ENCODE measurements at places on chromosomes 13 and 19. TPM values are rescaled to one million over a fixed set of nuclear protein-coding genes. Genes with fewer than 3 reads are reported as not detected.

ZNF524 gene
- total RNA-seq = 24.9 TPM

ZNF677 gene
- total RNA-seq = 6.8 TPM

OR10H4 gene
- total RNA-seq = not detected

FGF21 gene
- total RNA-seq = not detected

LMTK3 gene
- 2.8 TPM for total RNA-seq

ETV2 gene
- 0.23 TPM for total RNA-seq

ICAM1 gene
- total RNA-seq = 17.3 TPM

FGF22 gene
- total RNA-seq = not detected

ADPRHL1 gene
- total RNA-seq = 0.70 TPM

VSTM1 gene
- total RNA-seq = not detected

SHC2 gene
- total RNA-seq = not detected

LAMP1 gene
- 127 TPM for total RNA-seq

GAPDHS gene
- total RNA-seq = not detected

PRPF31 gene
- total RNA-seq = 44.2 TPM

LIG1 gene
- 66.1 TPM for total RNA-seq

TDRD12 gene
- 1.9 TPM for total RNA-seq

CACNG7 gene
- not detected for total RNA-seq

TMEM221 gene
- total RNA-seq = not detected

CADM4 gene
- 6.8 TPM for total RNA-seq

LILRA2 gene
- not detected for total RNA-seq

CEACAM4 gene
- total RNA-seq = not detected

CACNG8 gene
- not detected for total RNA-seq

LYL1 gene
- 0.53 TPM for total RNA-seq

ADAMTSL5 gene
- total RNA-seq = 11.0 TPM

RGCC gene
- 5.9 TPM for total RNA-seq

RGL3 gene
- not detected for total RNA-seq

GARIN5A gene
- 0.78 TPM for total RNA-seq

IFI30 gene
- 22.6 TPM for total RNA-seq

INSL3 gene
- not detected for total RNA-seq

PLVAP gene
- not detected for total RNA-seq

TOMM40 gene
- total RNA-seq = 175 TPM

HSD11B1L gene
- total RNA-seq = 16.0 TPM

KLK14 gene
- total RNA-seq = 0.23 TPM

PSG11 gene
- total RNA-seq = not detected

AMH gene
- total RNA-seq = 1.3 TPM

UBE2M gene
- total RNA-seq = 51.0 TPM
